ENCODE measurements at places on chromosomes 16 and 17. TPM values are rescaled to one million over a fixed set of nuclear protein-coding genes. Genes with fewer than 3 reads are reported as not detected.

LUC7L gene
- 100 TPM for polyA plus RNA-seq

CDH8 gene
- polyA plus RNA-seq = 5.8 TPM

BCAR1 gene
- 78.8 TPM for polyA plus RNA-seq

EFNB3 gene
- 24.5 TPM for polyA plus RNA-seq

CHMP6 gene
- polyA plus RNA-seq = 27.7 TPM

CDH1 gene
- 108 TPM for polyA plus RNA-seq

NT5M gene
- polyA plus RNA-seq = 5.0 TPM

ETV4 gene
- 49.4 TPM for polyA plus RNA-seq

SLFN12 gene
- 20.1 TPM for polyA plus RNA-seq

CES3 gene
- 3.7 TPM for polyA plus RNA-seq

PER1 gene
- polyA plus RNA-seq = 19.7 TPM

PLCG2 gene
- 58.3 TPM for polyA plus RNA-seq

PPL gene
- 26.5 TPM for polyA plus RNA-seq

GFAP gene
- 0.95 TPM for polyA plus RNA-seq

YPEL2 gene
- polyA plus RNA-seq = 28.6 TPM

TBC1D3C gene
- polyA plus RNA-seq = 1.8 TPM

PRSS36 gene
- 0.92 TPM for polyA plus RNA-seq

PRSS33 gene
- polyA plus RNA-seq = 0.13 TPM

RNF43 gene
- 13.1 TPM for polyA plus RNA-seq

CEP295NL gene
- not detected for polyA plus RNA-seq

TMEM92 gene
- polyA plus RNA-seq = 1.7 TPM

SECTM1 gene
- 1.9 TPM for polyA plus RNA-seq

CDRT15 gene
- polyA plus RNA-seq = 1.3 TPM

HBQ1 gene
- polyA plus RNA-seq = 1.2 TPM

SDF2 gene
- polyA plus RNA-seq = 72.7 TPM

TRAF4 gene
- polyA plus RNA-seq = 118 TPM

C1QL1 gene
- 3.6 TPM for polyA plus RNA-seq

CHD9NB gene
- polyA plus RNA-seq = 10.8 TPM

P2RX1 gene
- 1.1 TPM for polyA plus RNA-seq

KRT16 gene
- not detected for polyA plus RNA-seq

ACE gene
- 11.9 TPM for polyA plus RNA-seq

KRT9 gene
- not detected for polyA plus RNA-seq

METRNL gene
- 77.2 TPM for polyA plus RNA-seq

MYH3 gene
- 8.0 TPM for polyA plus RNA-seq

ZFP3 gene
- 14.4 TPM for polyA plus RNA-seq

LCMT1 gene
- polyA plus RNA-seq = 76.6 TPM

DHRS7C gene
- polyA plus RNA-seq = not detected

ABCA9 gene
- polyA plus RNA-seq = 5.7 TPM

IRX5 gene
- polyA plus RNA-seq = 8.4 TPM

SP6 gene
- 2.4 TPM for polyA plus RNA-seq

XAF1 gene
- polyA plus RNA-seq = 5.3 TPM

RUNDC3A gene
- polyA plus RNA-seq = 2.8 TPM

SLFN12L gene
- polyA plus RNA-seq = 0.26 TPM

ATP2A1 gene
- polyA plus RNA-seq = 6.4 TPM

GPR139 gene
- not detected for polyA plus RNA-seq

ITGAL gene
- polyA plus RNA-seq = 1.0 TPM

MT1A gene
- not detected for polyA plus RNA-seq

SLC5A10 gene
- polyA plus RNA-seq = 0.48 TPM

HERPUD1 gene
- polyA plus RNA-seq = 110 TPM

GP2 gene
- polyA plus RNA-seq = 1.8 TPM

HAP1 gene
- polyA plus RNA-seq = 0.78 TPM

PRR14 gene
- polyA plus RNA-seq = 38.2 TPM

SLC22A31 gene
- 0.21 TPM for polyA plus RNA-seq

HIC1 gene
- 41.9 TPM for polyA plus RNA-seq

ZNF287 gene
- polyA plus RNA-seq = 11.8 TPM
